ENCODE measurements at places on chromosomes 6 and 20. TPM values are rescaled to one million over a fixed set of nuclear protein-coding genes. Genes with fewer than 3 reads are reported as not detected.

Gene MKKS
- 24.9 TPM for total RNA-seq

Gene HNF4A
- 288 TPM for total RNA-seq

Gene SASH1
- total RNA-seq, result 14.9 TPM

Gene CTNNBL1
- 36.6 TPM for total RNA-seq

Gene ARMH2
- not detected for total RNA-seq

Gene LHFPL5
- not detected for total RNA-seq

Gene HLA-DMB
- total RNA-seq, result 6.7 TPM

Gene CST5
- total RNA-seq, result not detected

Gene CDH4
- 0.08 TPM for total RNA-seq

Gene KCNK17
- not detected for total RNA-seq

Gene TBX18
- 0.25 TPM for total RNA-seq

Gene SULF2
- total RNA-seq, result 153 TPM

Gene FAM217A
- total RNA-seq, result not detected

Gene AVP
- not detected for total RNA-seq

Data from colonic mucosa (tissue), 4 donors.